M059J (cell line): ENCODE measurements at places on chromosomes 1 and 21. TPM values are rescaled to one million over a fixed set of nuclear protein-coding genes. Genes with fewer than 3 reads are reported as not detected.

The OR2M3 gene
- total RNA-seq: not detected in 2 replicates

The VHLL gene
- not detected in 2 replicates for total RNA-seq

The COG2 gene
- 14.5 and 23.2 TPM in 2 replicates for total RNA-seq

The C1QB gene
- total RNA-seq: not detected in 2 replicates

The KAZN gene
- total RNA-seq: 2.0 and 6.4 TPM in 2 replicates

DNA sequence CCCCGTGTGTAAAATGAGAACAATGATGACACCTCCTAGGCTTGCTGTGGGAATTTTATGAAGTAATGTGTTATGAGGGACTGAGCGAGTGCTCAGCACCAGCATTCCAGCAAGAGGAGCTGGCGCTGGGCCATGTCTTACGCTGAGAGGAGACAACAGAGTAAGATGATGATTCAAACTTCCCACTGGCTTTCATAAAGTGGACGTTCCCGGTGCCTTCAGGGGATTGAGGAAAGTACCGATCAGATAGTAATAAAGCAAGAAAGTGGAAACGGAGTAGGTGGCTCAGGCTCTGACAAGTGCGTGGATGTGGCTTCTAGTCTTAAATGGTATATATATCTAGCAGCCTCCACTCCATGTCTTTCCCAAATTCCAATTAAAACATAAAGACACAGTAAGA is 23.8 kb downstream of the EPHA10 start:
- peak; percentile 81 for DNase-seq

GRCh38 chr1:85463731-85464496 is 1.0 kb downstream of the DDAH1 start:
- peak; percentile 67 for DNase-seq

DNA sequence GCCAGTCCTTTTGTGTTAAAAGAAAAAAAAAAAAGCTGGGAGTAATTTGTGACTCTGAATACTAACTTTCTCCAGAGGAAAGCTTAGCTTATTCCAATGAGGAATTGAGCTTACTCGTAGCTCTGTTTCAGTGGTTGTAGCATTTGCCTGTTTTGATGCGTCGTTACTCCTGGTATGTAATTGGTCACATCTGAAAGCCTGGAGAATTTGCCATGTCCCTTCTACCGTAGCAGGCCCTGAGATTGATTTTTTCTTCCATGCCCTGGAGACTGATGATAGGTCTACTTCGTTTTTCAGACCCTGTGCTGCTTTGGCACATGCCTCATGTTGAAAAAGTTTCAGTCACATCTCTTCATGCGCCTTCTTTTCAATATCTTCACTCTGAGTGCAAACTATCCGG is 1103.0 kb downstream of the PLA2G4A start:
- peak; percentile 4 for DNase-seq

DNA sequence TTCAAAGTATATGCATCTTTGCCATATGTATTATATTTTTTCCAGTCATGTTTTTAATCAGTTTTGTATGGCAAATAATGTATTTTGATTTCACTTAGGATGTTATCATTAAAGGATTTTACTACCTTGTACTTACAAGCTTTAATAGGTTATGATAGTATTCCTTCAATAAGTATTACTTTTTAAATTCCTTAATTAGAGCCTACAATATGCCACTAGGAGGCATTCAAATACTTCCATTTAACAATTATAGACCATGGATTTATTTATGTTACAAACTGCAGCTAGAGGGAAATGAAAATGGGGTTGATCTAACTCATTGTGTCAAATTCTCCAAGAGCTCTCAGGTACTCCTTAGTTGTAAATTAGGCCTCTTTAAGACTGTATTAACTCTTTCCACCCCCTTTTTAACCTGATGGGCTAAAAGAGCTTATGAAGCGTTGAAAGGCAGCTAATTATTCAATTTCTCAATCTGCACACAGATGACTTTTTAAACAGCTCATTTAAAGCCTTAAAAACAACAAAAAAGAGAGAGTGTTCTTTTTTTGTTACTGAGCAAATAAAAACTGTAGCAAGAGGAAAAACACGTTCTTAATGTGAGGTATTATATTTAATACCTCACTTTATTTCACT is 156.2 kb downstream of the DENND1B start:
- DNase-seq: peak; percentile 50

DNA sequence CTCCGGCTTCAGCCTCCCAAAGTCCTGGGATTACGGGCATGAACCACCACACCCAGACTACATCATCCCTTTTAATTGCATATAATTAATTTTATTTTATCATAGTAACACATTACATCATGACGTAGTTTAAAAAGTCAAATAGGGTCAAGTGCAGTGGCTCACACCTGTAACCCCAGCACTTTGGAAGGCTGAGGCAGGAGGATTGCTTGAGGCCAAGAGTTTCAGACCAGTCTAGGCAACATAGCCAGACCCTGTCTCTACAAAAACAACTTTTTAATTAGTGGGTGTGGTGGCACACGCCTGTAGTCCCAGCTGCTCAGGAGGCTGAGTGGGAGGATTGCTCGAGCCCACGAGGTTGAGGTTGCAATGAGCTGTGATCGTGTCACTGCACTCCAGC is 20.7 kb downstream of the EFNA3 start:
- no peak for DNase-seq

DNA sequence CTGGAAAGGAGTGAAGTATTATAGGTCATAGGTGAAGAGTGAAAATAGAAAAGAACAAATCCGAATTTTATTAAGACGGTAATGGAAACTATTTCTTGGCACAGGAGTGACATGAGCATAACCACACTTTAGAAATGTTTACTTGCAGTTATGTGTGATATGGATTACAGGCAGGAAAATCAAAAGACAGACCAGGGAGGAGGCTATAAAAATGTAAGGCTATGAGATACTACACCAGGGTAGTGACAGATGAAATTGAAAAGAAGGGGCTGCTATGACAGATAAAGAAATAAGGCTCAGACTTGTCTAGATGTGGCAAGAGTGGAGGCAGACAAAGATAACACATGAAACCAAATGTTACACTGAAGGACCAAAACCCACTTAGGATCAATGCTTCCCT is 31.7 kb downstream of the GPATCH2 start:
- no peak for DNase-seq

- no peak for DNase-seq
Observed at GRCh38 chr1:107588321-107588720, 376.7 kb downstream of the VAV3 start.

- no peak for DNase-seq
Observed at GRCh38 chr1:35122311-35122710, 43.1 kb downstream of the ZMYM1 start.

- peak; percentile 96 for DNase-seq
Observed at GRCh38 chr1:159916242-159917051, 8.9 kb downstream of the TAGLN2 start.

GRCh38 chr1:210072896-210073504 is 135.0 kb downstream of the SYT14 start:
- no peak for DNase-seq

DNA sequence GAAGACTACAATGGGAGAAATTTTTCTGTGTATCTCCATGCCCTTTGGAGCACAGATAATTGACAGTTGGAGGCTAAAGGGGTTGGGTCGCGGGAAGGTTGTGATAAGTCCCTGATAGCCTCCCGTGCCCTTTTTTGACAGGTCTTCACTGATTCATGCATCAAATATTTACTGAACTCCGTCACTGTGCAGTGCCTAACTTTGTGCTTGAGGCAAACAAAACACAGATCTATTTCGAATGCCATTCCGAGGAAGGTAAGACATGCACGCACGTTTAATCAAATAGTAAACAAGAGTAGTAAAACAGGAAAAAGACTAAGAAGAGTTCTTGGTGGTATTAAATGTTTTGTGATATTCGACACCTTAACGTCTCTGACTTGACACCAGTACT is 494 bp upstream of the PIP5K1A start:
- DNase-seq: no peak
